Muscle of arm (tissue), 14 donors: ENCODE measurements at places on chromosomes 7 and 10.

DNA sequence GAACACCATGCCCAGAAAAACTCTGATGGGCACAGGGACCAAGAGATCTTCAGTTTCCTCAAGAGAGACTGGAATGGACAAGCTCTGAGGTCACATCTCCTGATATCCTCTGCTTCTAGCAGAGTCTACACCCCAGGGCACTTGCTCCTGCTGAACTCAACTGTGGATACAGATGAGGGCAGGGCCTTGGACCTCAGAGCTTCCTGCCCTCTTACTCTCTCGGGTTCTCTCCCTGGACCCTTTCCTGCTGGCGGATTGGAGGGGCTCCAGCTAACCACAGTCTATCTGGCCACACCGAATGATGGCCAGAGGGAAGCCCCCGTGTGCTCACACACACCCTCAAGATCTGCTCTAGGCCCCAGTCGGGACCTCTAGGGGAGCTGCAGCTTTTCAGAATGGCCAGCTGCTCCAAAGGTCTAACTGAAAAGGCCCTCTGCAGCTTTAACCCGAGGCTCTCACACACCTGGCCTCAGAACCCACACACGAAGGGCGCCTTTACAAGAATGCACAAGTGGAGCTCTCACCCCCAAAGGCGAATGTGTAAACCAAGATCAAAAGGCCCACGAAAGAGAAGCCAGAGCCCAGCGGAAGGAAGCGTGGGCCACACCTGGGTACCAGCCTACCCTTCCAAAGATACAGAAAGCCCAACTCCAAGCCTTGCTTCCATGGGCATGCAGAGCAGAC is 65.5 kb downstream of the FAM53B start:
- DNase-seq: no peak

DNA sequence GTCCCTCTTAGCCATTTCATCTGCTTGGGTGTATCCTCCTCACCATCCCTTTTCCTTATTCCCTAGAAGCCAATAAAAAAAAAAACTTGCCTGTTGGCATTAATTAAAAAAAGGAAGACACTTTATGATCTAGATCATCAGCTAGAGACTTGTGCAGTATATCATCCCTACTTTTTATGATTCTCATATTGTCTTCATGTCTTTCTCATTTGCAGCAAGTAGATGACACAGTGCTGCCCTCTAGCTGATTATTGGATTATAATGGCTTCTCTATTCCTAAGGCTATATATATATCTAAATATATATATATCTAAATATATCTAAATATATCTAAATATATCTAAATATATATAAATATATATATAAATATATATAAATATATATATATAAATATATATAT is 272.4 kb upstream of the LRGUK start:
- peak; percentile 43 for DNase-seq

DNA sequence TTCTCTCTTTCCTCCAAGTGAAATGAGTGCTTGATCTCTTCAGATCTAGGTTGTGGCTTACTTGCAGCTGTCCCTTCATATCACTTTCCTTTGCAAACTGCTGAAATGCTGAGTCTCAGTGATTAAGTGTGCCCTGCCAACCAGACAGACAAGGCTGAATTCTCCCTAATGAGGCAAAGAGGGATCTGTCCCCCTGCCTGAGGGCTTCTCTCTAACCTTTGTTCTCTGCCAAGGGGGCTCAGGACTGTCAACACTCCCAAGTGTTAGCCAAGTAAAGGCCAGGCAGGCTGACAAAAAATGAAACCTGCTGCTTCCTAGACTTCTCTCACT is at the start of gene MSS51:
MSS51 (minus strand) TSS at position 24 of the 330 bp plus-strand sequence. CDS start 5,277 bp downstream, outside the sequence.
- DNase-seq: peak; percentile 15

DNA sequence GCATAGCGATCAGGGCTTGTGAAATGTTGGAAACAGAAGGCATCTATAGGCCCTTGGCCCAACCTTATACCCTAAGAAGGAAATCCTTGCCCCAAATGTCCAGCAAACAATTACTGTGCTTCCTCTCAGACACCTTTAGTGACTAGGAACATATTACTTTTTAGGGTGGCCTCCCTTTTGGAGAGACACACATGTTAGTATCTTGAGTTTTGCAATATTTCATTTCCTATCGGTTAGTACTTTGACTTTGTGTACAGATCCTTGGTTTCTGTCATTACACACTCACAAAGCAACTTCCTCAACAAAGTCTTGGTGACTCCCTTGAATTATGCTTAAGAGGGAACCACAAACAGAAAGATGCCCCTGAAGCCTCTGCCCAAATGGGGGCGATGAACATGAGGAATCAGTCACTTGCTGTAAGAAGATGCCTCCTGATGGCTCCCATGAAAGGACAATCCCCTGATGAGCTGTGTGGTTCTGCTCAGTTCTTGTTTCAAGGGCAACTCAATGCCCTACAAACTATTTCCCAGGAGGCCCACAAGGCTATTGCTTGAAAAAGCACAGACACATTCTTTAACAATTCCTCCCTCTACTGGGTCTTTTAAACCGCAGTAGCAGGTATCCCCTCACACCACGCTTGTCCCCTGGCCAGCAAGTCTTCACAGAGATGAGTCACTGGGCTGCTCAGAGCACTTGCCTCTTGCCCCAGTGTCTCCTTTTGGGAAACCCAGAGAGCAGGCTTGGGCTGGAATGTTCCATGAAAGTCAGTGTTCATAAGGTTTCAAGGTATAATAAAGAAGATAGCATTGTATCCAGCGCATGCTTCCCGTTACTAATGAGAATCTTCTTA is 196.2 kb downstream of the FANK1 start:
- DNase-seq: no peak

- peak; percentile 44 for DNase-seq
These were observed 33.3 kb upstream of the MNX1 start for GRCh38 chr7:157043745-157044144.

DNA sequence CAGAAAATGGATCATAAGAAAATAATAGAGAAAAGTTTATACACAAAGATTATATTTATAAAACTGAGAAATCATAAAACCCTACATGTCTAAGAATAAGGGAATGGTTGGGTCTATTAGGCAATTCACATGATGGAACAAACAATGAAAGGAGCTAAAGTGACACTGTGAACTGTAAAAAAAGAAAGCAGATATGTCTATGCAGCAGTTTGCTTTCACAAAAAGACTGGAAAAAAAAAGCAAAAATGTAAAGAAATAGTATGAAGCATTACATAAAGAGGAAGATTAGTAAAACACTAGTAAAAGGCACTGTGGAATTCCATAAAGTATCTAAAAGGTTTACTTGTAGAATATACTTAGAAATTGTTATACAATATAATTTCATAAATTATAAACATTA is 95.9 kb downstream of the HBP1 start:
- DNase-seq: no peak
